ENCODE measurements at places on chromosomes 12 and 14.

DNA sequence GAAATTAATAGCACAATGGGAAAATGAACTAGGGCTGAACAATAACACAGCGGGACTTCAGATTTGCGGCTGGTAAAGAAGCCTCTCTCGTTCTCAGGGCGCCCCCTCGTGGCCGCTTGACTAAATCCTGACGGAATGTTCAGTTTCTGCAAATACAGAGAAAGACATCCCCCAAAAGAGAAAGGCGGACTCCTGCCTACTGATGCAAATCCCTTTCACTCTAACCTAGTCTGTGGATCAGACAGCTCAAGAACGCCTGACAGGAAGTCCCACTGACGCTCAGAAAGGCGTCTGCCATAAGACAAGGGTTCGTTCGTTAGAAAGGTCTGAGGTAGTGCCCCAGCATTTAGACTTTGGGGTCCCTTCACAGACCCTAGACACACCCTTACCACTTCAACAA lies 2.5 kb downstream of the NUAK1 start:
- peak; percentile 4 for ATAC-seq

DNA sequence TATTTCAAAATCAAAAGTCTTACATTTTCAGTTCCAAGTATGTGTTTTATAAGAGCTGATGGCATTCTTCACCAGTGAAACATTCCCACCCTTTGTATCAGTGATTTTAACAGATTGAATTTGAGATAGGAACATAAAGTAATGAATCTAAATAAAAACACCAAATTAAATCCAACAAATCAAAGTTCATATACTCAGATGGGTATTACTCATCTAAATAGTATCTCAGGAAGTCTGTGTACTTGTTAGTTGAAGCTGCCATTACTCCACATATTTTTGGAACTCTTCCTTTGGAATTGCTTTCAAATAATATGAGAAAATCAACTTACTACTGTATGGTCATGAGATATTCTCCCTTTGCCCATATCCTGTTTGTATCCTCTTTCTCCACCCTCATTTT lies 89.1 kb downstream of the MIA2 start:
- no peak for ATAC-seq

DNA sequence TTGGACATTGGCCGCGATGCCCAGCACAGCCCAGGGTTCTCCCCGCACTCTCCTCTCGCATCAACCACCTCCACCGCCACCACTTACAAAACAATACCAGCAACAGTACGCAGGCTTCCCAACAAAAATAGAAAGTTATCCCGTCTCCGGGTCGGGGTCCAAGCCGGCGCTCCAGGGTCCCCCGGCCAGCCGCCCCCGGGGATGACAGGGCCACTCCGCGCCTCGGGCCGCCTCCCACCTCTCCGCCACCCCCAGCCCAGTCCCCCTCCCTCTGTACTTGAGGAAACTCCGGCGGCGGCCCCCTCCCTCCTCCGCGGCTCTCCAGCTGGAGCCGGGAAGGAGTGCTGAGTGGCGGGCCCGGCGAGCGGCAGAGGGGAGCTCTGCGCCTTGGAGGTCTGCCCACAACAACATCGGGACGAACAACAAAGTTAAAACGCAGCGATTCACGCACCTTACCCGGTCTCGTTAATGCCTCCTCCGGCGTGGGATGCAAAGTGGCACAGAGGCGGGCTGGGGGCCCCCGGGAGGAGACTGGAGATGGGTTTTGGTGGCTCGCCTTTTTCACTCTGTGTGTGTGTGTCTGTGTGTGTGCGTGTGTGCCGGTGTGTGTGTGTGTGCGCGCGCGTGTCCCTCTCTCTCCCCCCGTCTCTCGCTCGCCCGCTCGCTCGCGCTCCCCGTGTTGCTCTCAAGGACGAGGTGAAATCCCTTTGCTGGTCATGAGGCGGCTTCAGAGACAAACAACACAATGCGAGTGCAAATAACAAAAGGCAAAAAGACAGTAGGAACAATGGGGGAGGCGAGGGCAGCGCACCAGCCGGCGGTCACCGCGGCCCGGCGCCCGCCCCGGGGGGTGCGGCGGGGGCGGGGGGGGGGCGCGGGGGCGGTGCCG lies 386.8 kb downstream of the BCAT1 start:
- ATAC-seq: peak; percentile 64

GRCh38 chr14:29649170-29649569 lies 278.5 kb downstream of the PRKD1 start:
- no peak for ATAC-seq

DNA sequence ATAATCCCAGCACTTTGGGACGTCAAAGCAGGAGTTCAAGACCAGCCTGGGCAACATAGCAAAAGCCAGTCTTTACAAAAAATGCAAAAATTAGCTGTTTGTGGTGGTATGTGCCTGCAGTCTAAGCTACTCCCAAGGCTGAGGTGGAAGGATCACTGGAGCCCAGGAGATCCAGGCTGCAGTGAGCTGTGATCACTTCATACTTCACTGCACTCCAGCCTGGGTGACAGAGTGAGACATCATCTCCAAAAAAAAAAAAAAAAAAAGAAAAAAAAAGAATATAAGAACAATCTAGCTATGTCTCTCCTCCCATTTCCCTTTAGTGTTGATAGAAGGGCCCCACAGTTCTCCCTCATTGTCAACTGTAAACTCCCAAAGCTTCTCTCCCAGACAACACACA lies 3.5 kb upstream of the BCAT1 start:
- ATAC-seq: no peak

DNA sequence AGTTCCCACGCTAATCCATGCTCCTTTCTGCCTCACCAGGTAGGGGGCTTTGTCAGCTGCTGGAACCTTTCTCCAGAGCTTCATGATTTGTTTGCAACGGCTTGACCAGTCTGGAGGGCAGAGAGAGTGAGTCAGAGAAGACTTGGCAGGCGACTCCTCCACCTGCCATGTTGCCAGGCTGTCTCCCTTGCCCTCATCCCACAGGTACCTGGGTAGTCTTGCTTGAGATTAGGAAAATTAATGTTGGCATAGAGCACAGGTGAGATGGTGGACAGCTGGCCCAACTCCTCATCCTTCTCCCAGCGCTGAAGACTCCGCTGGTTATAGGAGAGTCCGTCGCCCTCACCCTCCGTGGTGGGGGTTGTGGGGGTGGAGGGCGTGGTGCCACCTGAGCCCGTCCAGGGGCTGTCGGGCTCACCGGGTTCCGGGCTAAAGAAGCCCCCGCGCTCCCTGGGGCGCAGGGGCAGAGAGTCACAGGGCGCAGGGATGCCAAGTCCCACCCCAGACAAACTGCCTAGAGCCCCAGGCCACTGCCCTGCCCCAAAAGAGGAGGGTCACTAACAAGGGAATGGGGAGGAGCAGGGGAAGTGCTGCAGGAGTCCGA lies 18.6 kb downstream of the KMT2D start:
- no peak for ATAC-seq

DNA sequence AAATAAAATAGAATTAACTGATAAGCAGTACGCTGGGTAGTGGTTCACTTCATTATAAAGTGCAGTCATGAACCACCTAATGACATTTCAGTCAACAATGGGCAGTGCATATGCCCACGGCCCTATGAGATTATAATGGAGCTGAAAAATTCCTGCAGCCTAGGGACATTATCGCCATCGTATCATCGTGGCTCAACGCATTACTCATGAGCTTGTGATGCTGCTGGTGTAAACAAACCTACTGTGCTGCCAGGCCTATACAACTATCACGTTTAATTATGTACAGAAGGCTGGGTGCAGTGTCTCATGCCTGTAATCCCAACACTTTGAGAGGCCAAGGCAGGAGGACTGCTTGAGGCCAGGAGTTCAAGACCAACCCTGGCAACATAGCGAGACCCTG lies 62.3 kb upstream of the TMEM263 start:
- no peak for ATAC-seq

GRCh38 chr12:107612508-107612907 lies 73.1 kb upstream of the PWP1 start:
- no peak for ATAC-seq

DNA sequence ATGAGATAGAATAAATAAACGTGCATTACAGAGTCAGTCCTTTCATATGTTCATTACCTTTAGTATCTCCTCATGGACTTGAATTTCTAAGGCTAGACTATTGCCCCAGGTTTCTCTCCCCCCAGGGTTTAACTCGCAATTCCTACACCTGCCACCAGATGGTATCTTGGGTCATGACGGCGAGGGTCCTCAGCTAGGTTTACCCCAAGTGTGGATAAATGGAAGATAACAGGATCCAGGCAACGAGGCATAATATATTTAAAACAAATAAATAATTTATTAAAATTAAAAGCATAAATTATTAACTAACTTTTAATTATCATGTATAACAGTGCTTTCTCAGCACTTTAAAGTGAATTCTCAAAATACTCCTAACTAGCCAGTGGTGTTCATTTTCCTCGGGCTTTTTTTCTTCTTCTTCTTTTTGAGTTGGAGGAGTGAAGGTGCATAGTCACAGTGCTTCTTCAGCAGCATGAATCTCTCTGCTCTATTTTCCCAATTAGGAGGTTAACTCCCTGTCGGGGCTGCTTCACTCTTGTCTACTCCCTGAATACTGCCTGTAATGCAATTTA lies 243.5 kb upstream of the CAND1 start:
- peak; percentile 69 for ATAC-seq

GRCh38 chr14:55303691-55304145 lies 32.5 kb downstream of the FBXO34 start:
- ATAC-seq: no peak

DNA sequence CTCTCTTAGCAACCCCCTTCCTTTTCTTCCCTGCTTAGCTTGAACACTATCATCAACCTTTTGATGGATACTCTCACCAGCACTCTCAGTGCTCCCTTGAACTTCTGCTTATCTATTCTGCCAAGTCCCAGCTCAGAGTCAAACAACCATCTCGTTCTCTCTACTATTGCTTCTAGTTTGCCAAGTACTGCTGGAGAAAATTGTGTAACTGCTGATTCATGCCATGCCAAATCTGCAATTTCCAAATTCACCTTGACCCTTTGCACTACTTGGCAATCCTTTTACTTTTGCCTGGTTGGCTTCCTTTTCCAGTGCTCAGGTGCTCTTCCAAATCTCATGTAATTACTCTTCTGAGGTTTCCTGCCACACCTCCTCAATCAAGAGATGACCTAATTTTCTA lies 2.8 kb upstream of the CCDC196 start:
- no peak for ATAC-seq

- ATAC-seq: no peak
These were observed 42.1 kb downstream of the FLRT2 start for GRCh38 chr14:85572011-85572410.

DNA sequence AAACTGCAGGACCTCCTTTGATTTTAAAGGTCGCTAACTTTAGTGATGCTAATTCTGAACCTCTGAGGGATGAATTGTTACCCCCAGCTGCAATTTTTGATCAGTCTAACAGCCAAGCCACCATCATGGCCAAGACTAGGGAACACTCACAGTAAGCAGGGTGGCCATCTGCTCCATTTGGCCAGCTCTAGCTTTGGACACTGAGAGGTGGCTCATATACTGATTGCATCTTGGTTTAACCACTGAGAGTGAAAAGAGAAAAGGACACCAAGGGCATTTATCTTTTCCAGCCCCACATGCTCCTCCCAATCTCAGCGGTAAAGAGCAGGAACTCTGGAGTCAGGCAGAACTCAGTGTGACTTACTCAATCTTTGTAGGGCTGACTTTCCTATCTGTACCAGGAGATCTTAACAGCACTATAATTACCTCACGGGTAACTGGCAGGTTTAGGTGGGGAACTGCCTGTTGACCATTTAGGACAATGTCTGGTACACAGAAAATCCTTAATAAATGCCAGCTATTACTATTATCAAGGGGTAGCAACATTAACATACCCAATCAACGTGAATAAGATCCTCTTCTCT lies 6.2 kb downstream of the LPCAT3 start:
- no peak for ATAC-seq

DNA sequence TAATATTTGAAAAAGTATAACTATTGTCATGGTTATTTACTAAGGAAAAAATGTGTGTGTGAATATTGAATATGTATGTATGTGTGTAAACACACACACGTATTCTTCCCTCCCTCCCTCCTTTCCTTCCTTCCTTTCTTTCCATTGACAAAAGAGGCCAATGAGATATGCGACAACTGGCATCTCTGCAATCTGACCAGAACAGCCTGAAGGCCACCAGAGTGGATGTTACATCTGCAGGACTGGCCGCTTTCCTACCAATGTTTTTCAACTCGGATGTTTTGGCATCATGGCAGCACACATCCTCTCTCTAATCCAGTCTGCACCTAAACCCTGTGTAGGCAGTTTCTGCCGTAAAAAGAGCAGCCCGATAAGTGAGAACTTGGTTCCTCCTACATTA lies 20.7 kb downstream of the HOXC4 start:
- ATAC-seq: no peak

GRCh38 chr12:58301730-58302122 lies 360.4 kb downstream of the ATP23 start:
- ATAC-seq: no peak

GRCh38 chr12:16094437-16094836 lies 183.0 kb downstream of the SLC15A5 start:
- no peak for ATAC-seq

DNA sequence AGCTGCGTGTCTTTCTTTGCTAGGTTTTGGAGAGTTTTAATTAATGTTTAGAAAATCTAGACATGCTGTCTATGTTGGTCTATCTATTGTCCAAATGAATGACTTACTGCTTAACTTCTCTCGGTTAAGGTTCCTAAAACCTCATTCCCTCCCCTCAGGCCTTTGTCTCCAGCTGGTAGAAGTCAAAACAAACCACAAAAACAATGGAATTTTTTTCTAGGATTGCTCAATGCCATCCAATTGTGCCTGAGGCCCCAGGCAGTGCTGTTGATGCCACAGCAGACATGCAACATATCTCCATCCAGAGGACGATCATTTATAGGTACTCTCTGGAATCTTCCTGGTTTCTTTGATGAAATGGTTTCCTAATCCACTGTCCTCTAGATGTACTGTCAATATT lies 448.2 kb upstream of the TBX3 start:
- ATAC-seq: peak; percentile 24

- no peak for ATAC-seq
These were observed 9.4 kb upstream of the C12orf75 start for GRCh38 chr12:105321125-105321524.

GRCh38 chr12:92779902-92780301 lies 77.1 kb downstream of the PLEKHG7 start:
- no peak for ATAC-seq
